ENCODE measurements at places on chromosomes 4 and X.

GRCh38 chr4:169682372-169683047 is 62.1 kb downstream of the CLCN3 start:
- DNase-seq: no peak

GRCh38 chr4:8771666-8772065 is 100.0 kb downstream of the HMX1 start:
- no peak for DNase-seq

DNA sequence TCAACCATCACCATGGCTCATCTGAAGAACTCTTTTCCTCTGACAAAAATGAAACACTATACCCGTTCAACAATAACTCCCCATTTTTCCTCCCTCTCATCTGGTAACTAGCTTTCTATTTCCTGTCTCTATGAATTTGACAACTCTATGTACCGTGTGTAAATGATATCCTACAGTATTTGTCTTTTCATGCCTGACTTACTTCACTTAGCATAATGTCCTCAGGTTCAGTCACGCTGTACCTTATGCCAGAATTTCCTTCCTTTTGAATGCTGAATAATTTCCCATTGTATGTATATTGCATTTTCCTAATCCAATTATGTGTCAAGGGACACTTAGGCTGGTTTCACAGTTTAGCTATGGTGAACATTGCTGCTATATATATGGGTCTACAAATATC is 18.2 kb downstream of the MAGEA9 start:
- DNase-seq: no peak

DNA sequence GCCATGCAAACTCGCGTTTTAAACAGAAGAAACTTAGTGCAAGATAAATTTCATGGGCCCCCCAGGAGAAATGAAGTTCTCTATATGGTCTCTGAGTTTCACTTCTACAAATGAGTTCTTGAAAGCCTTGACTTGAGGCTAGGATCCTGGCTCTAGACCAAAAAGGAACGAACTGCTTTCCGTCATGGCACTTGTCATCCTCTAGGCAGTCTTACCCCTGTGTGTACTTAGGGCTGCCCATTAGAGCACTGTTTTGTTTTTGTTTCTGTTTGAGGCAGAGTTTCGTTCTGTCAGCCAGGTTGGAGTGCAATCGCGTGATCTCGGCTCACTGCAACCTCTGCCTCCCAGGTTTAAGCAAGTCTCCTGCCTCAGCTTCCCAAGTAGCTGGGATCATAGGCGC is 29.0 kb downstream of the RNF4 start:
- no peak for DNase-seq

Measured in urothelium cell line (cell line).